ENCODE measurements at places on chromosomes 1 and 21. TPM values are rescaled to one million over a fixed set of nuclear protein-coding genes. Genes with fewer than 3 reads are reported as not detected.

DNA sequence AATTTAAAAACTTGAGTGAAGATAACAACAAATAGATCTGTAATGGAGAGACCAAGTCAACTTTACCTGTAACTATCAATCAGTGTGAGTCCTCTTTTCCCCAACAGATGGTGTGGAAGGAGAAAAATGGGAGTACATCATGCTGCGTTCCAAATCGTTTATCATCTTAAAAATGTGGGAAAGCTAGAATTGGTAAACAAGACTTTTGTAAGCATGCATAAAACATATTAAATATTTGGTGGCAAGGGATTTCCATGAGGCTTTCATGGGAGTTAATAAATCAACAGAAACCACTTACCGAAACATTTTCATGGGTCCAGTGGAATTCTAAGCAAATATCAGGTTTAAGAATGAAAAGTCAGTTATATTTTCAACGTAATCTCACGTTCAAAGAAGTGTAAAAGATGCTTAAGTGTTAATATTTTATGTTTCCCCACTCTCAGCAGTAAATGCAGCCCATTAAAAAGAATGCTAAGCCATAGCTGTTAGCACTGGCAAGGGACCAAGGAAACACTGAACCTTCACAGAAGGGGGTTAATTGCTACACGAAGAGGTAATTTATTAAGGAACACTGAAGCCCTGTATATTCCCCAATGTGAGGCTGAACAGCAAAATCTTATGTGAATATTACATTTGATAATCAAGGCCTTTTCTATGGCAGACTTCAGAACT lies 117.0 kb downstream of the ZC3H11B start:
- H3K4me1 ChIP-seq = no peaks in the 10 kb centered on the region
- H3K4me3 ChIP-seq = no peak overlapping the region
- no peaks in the 10 kb centered on the region for H3K27me3 ChIP-seq
- no peaks in the 10 kb centered on the region for H3K36me3 ChIP-seq
- H3K27ac ChIP-seq = no peak overlapping the region

- H3K4me3 ChIP-seq = no peak overlapping the region
- H3K36me3 ChIP-seq = no peaks in the 10 kb centered on the region
- DNase-seq = no peak
Observed at GRCh38 chr1:106254748-106255147, 801.7 kb upstream of the PRMT6 start.

DNA sequence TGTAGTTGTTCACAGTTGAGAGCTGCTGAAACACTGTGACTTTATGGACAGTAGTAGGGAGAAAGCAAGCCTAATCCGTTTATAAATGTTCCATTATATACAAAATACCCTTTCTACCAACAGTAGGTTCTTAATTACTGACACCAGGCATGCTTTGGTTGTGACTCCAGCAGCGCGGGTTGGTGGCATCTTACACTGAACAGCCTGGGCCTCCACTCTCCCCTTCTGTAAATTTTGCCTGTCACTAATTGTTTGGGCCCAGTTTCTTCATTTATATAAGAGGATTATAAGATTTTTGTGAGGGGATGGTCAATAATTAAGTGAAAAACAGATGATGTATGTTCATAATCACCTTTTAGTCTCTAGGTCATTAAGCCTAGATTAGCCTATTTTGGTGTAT lies 58.2 kb downstream of the ITSN1 start:
- H3K4me1 ChIP-seq = peaks cover 4% of the 10 kb centered on the region
- H3K27me3 ChIP-seq = no peaks in the 10 kb centered on the region
- no peaks in the 10 kb centered on the region for H3K36me3 ChIP-seq
- no peak for DNase-seq

GRCh38 chr1:165501970-165502348 lies 41.8 kb upstream of the LRRC52 start:
- no peak overlapping the region for H3K27ac ChIP-seq
- no peak overlapping the region for H3K4me3 ChIP-seq
- no peaks in the 10 kb centered on the region for H3K27me3 ChIP-seq

DNA sequence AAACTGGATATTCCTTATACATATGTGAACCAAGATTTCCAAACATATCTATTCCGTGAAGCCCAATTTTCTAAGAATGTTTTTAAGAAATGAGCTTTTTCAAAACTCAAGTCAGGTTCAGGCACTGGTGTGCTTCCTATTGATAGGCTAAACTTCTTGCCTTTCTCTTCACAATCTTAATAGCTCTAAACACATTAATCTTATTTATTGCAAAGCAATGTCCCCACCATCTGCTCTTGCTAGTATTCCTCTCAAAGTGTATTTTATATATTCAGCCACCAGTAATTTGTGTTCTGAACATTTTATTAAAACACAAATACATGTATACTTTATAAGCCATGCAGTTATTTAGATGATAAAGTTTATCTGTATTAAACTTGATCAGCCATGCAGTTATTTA lies 11.5 kb downstream of the ZNF281 start:
- H3K4me1 ChIP-seq = no peaks in the 10 kb centered on the region
- no peak for DNase-seq
- H3K27me3 ChIP-seq = no peaks in the 10 kb centered on the region
- no peak overlapping the region for H3K4me3 ChIP-seq

GRCh38 chr1:64969305-64970046 lies 3.1 kb upstream of the JAK1 start:
- DNase-seq = no peak
- no peaks in the 10 kb centered on the region for H3K4me1 ChIP-seq
- H3K27me3 ChIP-seq = no peaks in the 10 kb centered on the region
- no peaks in the 10 kb centered on the region for H3K36me3 ChIP-seq
- no peak overlapping the region for H3K4me3 ChIP-seq

DNA sequence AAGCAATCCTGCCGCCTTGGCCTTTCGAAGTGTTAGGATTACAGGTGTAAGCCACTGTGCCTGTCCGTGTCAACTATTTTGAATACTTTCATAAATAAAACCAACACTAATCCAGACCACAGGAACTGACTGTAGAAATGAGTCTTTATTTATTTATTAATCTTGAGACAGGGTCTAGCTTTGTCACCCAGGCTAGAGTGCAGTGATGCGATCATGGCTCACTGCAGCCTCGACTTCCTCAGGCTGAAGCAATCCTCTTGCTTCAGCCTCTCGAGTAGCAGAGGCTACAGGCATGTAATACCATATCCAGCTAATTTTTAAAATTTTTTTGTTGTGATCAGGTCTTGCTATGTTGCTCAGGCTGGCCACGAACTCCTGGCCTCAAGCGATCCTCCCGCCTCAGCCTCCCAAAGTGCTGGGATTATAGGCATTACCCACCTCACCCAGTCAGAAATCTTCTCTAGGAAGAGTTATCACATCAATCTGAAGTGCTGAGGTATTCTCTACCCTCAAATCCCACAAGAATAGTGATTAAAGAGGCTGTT lies 21.7 kb upstream of the CPLANE2 start:
- no peaks in the 10 kb centered on the region for H3K4me1 ChIP-seq
- no peaks in the 10 kb centered on the region for H3K36me3 ChIP-seq
- DNase-seq = no peak
- no peaks in the 10 kb centered on the region for H3K27me3 ChIP-seq
- no peak overlapping the region for H3K27ac ChIP-seq

GRCh38 chr1:210523830-210524229 lies 195.1 kb downstream of the HHAT start:
- no peaks in the 10 kb centered on the region for H3K27me3 ChIP-seq
- no peak overlapping the region for H3K27ac ChIP-seq
- H3K36me3 ChIP-seq = no peaks in the 10 kb centered on the region
- H3K4me1 ChIP-seq = no peaks in the 10 kb centered on the region
- no peak overlapping the region for H3K4me3 ChIP-seq

GRCh38 chr1:14140831-14141401 lies 440.9 kb downstream of the PRDM2 start:
- DNase-seq = peak; percentile 58
- H3K27me3 ChIP-seq = no peaks in the 10 kb centered on the region
- H3K27ac ChIP-seq = no peak overlapping the region
- peaks cover 11% of the 10 kb centered on the region for H3K4me1 ChIP-seq
- no peaks in the 10 kb centered on the region for H3K36me3 ChIP-seq

DNA sequence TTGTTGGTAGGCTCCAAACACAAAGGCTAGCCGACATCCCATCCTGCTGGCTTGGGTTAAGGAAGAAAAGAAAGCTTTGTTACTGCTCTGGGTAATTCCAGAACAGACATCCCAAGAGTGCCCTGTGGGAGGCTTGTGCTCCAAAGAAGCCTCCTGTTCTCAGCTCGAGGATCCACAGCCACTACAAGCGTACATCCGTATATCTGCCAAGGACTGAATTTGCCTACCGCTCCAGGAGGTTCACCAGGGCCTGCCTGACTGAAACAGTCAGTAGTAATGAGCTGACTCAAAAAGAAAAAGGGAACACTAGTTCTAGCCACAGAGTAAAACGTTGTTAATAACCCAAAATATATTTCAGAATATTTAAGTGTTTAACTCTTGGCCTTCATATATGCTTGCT lies 24.8 kb upstream of the MUTYH start:
- peaks cover 1% of the 10 kb centered on the region for H3K4me1 ChIP-seq
- H3K36me3 ChIP-seq = no peaks in the 10 kb centered on the region
- H3K4me3 ChIP-seq = no peak overlapping the region
- no peak overlapping the region for H3K27ac ChIP-seq

GRCh38 chr1:77541162-77541545 lies 141.3 kb downstream of the ZZZ3 start:
- no peak overlapping the region for H3K4me3 ChIP-seq
- no peak overlapping the region for H3K27ac ChIP-seq
- H3K36me3 ChIP-seq = no peaks in the 10 kb centered on the region
- DNase-seq = no peak

GRCh38 chr1:153577138-153577537 lies 11.5 kb upstream of the S100A2 start:
- no peaks in the 10 kb centered on the region for H3K36me3 ChIP-seq
- no peaks in the 10 kb centered on the region for H3K27me3 ChIP-seq
- no peak overlapping the region for H3K27ac ChIP-seq

DNA sequence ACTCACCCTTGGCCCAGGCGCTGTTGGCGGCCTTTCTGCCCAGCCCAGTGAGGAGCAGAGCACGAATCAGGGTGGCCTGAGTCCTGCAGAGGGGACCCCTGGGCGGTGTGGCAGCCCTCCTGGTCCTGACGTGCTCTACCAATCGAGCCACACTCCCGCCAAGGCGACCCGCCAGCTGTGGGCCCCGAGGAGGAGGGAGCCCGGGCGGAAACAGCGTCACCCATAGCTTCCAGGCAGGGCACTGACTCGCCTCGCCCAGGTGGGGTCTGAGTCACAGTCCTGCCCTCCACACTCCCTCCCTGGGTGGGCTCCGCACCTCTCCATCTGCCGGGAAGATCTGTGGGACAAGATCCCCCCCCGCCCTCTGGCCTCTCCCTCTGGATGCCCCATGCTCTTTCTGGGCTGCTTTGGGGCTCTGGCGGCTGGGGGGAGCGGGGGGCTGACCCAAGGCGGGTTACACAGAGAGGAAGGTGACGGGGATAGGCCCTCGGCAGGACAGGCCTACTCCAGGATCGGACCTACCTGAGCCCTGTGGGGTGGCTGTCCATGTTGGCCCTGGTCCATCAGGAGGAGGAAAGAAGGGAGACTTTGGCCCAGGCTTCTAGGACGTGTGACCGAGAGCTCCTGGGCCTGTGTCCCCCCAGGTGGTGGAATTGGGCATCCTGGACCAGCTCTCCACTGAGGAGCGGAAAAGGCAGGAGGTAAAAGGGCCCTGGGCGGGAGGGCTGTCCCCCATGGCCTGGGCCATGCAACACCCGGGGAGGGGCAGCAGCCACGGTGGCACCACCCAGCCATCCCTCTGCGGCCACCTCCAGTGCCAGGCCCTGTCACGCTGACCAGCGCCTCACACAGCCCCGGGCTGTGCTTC lies 14.0 kb downstream of the ARHGEF16 start:
- no peaks in the 10 kb centered on the region for H3K36me3 ChIP-seq
- no peaks in the 10 kb centered on the region for H3K27me3 ChIP-seq
- no peak overlapping the region for H3K27ac ChIP-seq
- H3K4me1 ChIP-seq = peaks cover 4% of the 10 kb centered on the region

DNA sequence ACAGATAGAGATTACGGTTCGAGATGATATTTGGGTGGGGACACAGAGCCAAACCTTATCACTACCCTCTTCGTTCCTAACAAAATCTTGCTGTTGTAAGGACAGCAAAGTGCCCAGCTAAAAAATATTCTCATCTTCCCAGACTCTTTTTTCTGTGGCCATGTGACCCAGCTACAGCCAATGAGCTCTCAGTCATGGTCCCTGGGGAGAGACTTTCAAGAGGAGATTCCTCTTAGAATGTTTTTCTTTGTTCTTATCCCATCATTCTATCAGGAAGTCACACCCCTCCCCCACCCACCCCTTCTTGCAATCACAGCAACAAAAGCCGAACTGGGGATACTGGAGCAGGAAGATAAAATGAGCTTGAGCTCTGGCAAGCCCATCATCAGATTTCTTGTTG lies 247.1 kb downstream of the CHRM3 start:
- no peak for DNase-seq
- no peak overlapping the region for H3K27ac ChIP-seq

DNA sequence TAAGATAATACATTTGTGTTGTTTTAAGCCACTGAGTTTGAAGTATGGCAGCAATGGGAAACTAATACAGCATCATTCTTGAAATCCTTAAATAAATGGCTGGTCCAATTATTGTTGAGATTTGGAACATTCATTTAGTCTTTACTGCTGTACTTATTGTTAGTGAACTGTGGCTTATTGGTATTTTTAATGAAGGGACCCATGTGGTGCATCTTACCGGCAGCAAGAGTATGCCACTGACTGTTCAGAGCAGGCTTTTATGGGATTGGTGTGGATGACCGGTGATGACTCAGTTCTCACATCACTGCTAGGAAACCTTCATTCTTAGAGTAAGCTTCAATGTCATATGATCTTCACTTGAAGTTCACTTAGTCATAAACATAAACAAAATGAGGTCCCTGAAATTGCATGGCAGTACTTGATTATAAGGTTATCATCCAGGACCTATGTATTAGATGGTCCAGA lies 31.5 kb downstream of the PRKAA2 start:
- DNase-seq = no peak
- no peaks in the 10 kb centered on the region for H3K4me1 ChIP-seq
- H3K27ac ChIP-seq = no peak overlapping the region
- H3K36me3 ChIP-seq = no peaks in the 10 kb centered on the region
- H3K27me3 ChIP-seq = no peaks in the 10 kb centered on the region

- no peaks in the 10 kb centered on the region for H3K4me1 ChIP-seq
- H3K36me3 ChIP-seq = no peaks in the 10 kb centered on the region
- no peak for DNase-seq
- H3K27ac ChIP-seq = no peak overlapping the region
- no peak overlapping the region for H3K4me3 ChIP-seq
Observed at GRCh38 chr1:67211589-67212563, 45.6 kb downstream of the IL23R start.

- H3K4me1 ChIP-seq = no peaks in the 10 kb centered on the region
- no peak overlapping the region for H3K27ac ChIP-seq
- H3K36me3 ChIP-seq = no peaks in the 10 kb centered on the region
- H3K4me3 ChIP-seq = no peak overlapping the region
- H3K27me3 ChIP-seq = no peaks in the 10 kb centered on the region
- DNase-seq = no peak
Observed at GRCh38 chr1:36910886-36911540, 123.3 kb downstream of the GRIK3 start.

The HEYL gene
- 27.2 TPM for total RNA-seq

The HES2 gene
- total RNA-seq = 0.08 TPM

The PALMD gene
- 39.2 TPM for total RNA-seq

The FNDC10 gene
- 1.5 TPM for total RNA-seq

The ODF2L gene
- 33.0 TPM for total RNA-seq

The GRIK3 gene
- 0.11 TPM for total RNA-seq

The HMGCS2 gene
- 0.12 TPM for total RNA-seq

The THEM5 gene
- not detected for total RNA-seq
